Stimulated activated CD8-positive, alpha-beta memory T cell treated with anti-CD3 and anti-CD28 coated beads, Interleukin-15, amount 100 ng/mL, for 1 hour (primary cell): ENCODE measurements at places on chromosomes 11 and 22.

GRCh38 chr11:44372989-44373388 lies 63.0 kb upstream of the ALX4 start:
- no peak for DNase-seq

- DNase-seq = no peak
Observed at GRCh38 chr22:50008151-50009040, 4.2 kb downstream of the IL17REL start.

DNA sequence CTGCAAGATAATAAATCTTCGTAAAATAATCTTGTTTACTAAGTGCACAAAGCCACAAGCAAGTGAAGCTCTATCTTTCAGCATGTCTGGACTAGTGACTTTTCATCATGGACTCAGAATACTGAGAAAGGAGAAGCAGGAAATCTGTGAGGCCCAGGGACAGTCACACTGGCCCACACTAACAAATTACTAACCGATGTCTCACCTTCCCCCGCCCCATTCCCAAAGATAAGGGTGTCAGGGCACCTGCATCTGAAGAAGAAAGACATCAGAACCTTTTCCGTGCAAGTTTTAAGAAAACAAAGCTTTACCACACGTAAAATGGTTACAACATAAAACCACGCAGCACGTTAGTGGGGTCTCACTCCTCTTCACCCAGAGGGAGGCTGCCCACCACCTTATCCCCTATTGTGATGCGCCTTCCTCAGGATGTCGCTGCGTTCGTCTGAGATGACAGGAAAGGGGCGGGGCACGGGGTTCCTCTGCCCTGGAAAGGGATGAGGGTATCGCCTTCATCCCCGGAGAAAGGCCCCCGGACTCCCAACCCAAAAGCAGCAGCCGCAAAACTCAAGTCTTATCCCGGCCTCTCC lies 616 bp downstream of the BTBD10 start:
- peak; percentile 8 for DNase-seq

- no peak for DNase-seq
Observed at GRCh38 chr11:2203440-2204259, 32.0 kb upstream of the TH start.

GRCh38 chr11:119521551-119521950 lies 98.6 kb upstream of the THY1 start:
- no peak for DNase-seq

GRCh38 chr11:12125609-12126149 lies 15.3 kb downstream of the MICAL2 start:
- DNase-seq = no peak

GRCh38 chr11:130782361-130783222 lies 133.7 kb downstream of the SNX19 start:
- DNase-seq = no peak

- DNase-seq = peak; percentile 24
Observed at GRCh38 chr11:124865902-124866851, 945 bp downstream of the ROBO3 start.

DNA sequence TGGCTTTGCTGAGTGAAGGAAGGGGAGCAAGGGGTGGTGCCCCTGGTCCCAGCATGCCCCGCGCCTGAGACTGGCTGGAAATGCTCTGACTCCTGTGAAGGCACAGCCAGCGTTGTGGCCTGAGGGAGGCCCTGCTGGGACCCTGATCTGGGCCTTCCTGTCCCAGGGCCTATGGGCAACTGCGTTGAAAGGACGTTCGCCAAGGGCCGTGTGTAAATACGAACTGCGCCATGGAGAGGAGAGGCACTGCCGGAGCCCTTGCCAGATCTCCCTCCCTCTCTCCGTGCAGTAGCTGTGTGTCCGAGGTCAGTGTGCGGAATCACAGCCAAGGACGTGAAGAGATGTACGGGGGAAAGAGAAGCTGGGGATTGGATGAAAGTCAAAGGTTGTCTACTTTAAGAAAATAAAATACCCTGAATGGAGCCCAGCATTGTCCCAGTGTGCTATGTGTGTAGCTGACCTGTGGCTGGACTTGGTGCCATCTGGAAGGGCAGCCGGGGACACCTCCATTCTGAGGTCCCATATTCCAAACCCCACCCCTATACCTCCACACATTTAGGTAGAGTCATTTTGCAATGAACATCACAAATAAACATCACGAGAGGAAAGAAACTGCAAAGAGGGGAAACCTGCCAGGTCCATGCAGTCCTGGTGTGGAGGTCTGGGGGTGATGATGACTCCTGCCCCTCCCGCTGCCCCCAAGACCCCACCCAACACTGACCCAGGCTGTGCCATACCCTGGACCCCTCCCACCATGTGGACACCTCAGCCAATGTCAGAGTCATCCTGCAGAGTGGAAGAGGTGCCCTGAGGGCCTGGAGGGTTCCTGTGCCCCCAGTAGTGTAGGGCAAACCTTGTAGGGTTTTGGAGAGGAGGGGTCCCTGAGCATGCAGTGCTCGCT lies 16.9 kb downstream of the RSPH14 start:
- DNase-seq = no peak

GRCh38 chr11:43923406-43924111 lies 18.9 kb upstream of the C11orf96 start:
- no peak for DNase-seq

- no peak for DNase-seq
Observed at GRCh38 chr11:87491381-87491780, 453.6 kb downstream of the TMEM135 start.

GRCh38 chr11:10331548-10332289 lies 26.8 kb downstream of the ADM start:
- no peak for DNase-seq

DNA sequence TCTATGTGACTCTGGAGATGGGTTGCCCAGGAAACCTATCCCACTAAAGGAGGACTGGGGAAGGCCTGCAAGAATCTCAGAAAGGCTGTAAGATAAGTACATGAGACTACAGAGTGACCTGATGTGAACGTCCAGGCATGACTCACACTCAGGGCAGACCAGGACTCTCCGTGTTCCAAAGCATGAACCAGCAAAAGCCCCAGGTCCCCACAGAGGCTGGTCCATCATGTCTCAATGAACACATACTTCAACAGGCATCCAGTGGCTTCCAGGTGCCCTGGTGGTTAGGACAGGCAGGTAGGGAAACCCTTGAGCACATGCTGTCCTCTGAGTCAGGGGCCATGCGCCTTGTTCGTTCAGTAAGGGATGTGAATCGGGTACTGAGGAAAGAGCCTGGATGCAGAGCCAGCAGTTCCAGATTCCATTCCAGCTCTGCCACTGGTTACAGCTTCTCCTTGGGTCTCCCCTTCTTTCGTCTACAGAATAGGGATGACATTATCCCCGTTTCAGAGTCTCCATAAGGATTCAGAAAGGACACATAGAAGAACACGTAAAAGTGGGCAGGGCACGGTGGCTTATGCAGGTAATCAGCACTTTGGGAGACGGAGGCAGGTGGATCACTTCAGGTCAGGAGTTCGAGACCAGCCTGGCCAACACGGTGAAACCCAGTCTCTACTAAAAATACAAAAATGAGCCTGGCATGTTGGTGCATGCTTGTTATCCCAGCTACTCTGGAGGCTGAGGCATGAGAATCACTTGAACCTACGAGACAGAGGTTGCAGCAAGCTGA lies 129.0 kb upstream of the TEAD1 start:
- DNase-seq = no peak

- no peak for DNase-seq
Observed at GRCh38 chr11:63716046-63716445, 34.7 kb downstream of the RTN3 start.
